ENCODE measurements at places on chromosomes 7 and 10.

- no peak for DNase-seq
These were observed 37.9 kb downstream of the HTR7 start for GRCh38 chr10:90819911-90820310.

DNA sequence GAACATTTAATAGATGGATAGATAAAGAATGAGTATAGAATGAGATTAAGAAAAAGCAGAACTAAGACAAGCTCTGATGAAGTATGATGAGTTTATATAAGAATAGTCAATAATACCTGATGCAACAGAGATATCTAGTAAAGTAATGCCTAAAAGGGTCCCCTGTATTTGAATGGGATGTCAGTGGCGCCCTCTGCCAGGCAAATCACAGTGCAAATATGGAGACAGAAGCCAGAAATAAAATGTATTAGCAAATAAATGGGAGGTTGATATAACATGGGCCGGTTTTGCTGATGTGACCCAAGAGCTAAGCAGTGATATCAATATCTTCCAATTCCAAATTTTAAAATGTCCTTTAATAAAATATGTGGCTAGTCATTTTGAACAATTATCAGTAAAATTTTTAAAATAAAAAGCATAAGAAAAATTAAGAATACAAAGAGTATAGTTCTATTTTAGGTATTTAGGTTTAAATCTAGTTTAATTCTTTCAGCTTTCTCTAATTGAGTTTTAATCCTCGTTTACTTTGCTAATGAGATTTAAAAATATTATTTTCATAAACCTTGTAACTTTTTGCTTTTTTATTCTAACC, 62.6 kb downstream of the ADK start:
- no peak for DNase-seq

DNA sequence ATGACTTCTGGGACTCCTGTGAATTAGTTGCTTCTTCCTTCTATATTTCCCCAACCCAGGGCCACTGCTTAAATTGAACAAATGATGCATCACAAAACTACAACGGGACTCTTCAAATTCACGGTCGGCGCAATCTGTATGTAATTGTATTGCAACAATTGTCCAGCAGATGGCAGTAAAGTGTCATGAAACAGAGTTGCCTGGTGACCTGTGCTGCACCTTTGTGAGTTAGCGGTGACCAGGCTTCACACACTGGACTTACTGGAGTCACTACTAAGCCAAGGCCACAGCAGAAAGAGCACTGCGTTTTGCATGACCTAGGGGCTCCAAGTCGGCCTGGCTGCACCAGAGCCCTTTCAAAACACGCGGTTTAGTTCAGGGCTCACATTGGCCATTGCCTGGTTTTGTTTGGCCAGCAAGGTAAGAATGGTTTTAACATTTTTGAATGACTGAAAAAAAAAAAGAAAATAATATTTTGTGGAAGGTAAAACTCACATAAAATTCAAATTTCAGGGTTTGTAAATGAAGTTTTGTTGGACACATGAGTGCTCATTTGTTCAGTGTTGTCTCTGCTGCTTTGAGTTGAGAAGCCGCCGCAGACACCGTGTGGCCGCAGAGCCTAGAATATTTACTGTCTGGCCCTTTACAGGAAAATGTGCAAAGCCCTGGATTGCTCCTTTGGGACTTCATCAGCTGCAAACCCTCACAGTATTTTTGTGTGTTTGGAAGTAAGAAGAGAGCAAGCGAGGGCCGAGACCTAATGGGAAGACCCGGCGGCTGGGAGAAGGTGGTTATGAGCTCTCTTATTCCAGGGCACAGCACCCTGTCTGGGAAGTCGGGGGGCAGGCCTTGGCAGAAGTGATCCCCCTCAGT, 23.2 kb upstream of the ZNF32 start:
- no peak for DNase-seq

- no peak for DNase-seq
These were observed 3.5 kb upstream of the AEBP1 start for GRCh38 chr7:44100458-44101302.

DNA sequence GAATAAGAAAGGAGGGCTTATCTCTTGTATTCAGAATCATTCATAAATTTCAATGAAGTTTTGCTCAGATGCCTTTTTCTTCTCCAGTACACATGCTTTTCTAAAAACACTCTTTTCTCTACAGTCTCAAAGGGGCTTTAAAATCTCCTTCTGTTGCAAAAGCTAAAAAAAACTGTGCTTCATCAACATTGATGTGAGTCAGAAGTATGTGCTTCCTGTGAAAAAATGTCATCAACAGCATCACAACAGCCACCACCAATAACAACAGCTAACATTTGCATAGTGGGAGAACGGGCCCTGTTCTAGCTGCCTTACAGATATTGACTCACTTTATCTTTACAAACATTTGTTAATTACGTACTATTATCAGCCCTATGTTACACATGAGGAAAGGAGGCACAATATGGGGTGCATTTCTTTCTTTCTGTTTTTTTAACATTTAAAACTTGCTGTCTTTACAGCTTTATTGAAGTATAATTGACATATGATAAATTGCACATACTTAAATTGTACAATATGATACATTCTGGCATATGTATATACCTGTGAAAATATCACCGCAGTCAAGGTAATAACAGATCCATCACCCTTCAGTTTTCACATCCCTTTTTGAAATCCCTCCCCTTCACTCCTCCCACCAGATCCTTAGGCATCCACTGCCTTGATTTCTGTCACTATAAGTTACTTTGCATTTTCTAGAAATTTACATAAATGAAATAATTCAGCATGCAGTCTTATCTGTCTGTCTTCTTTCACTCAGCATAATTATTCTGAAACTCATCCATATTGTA, 1605.4 kb upstream of the LRRTM3 start:
- DNase-seq = no peak

DNA sequence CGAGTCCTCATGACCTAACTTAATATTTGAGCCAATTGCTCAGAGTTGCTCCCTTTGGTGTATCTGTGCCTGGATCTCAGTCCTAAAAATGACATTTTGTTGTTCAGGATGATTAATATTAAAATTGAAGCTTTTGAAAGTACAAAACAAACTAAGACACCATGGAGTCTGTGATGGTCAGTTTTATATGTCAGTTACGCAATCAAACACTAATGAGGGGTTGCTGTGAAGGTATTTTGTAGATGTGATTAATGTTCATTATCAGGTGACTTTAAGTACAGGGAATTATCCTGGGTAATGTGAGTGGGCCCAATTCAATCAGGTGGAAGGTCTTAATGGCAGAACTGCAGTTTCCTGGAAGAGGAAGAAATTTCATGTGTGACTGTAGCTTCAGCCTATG, 546.7 kb downstream of the REEP3 start:
- no peak for DNase-seq

- no peak for DNase-seq
These were observed 57.5 kb upstream of the CHST15 start for GRCh38 chr10:124150807-124151417.

DNA sequence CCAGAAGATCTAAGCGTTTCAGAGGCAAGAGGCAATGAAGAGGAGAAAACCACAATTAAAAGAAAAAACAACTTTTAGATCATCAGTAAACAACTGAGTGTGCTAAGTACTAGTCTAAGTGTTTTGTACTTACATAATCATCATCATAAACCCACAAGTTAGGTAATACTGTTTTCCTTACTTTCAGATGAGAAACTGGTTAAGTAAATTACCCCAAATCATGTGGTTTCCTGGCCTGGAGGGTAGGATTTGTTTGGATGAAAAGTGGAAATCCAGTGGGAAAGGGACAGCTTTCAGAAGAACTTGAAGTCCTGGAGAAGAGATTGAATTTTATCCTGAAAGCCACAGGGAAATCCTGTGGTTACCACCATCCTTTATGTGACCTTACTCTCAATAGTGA, 463.3 kb downstream of the LRMDA start:
- DNase-seq = no peak

- DNase-seq = no peak
These were observed 225.4 kb downstream of the PAXIP1 start for GRCh38 chr7:154777489-154777888.

GRCh38 chr10:34216348-34216945, 598.6 kb downstream of the PARD3 start:
- no peak for DNase-seq

- DNase-seq = no peak
These were observed 56.0 kb upstream of the COL13A1 start for GRCh38 chr10:69745698-69746097.

- no peak for DNase-seq
These were observed 316.5 kb upstream of the ZMIZ1 start for GRCh38 chr10:78752221-78752620.
